Endodermal cell (in vitro differentiated cells): ENCODE measurements at places on chromosomes 2 and 18.

DNA sequence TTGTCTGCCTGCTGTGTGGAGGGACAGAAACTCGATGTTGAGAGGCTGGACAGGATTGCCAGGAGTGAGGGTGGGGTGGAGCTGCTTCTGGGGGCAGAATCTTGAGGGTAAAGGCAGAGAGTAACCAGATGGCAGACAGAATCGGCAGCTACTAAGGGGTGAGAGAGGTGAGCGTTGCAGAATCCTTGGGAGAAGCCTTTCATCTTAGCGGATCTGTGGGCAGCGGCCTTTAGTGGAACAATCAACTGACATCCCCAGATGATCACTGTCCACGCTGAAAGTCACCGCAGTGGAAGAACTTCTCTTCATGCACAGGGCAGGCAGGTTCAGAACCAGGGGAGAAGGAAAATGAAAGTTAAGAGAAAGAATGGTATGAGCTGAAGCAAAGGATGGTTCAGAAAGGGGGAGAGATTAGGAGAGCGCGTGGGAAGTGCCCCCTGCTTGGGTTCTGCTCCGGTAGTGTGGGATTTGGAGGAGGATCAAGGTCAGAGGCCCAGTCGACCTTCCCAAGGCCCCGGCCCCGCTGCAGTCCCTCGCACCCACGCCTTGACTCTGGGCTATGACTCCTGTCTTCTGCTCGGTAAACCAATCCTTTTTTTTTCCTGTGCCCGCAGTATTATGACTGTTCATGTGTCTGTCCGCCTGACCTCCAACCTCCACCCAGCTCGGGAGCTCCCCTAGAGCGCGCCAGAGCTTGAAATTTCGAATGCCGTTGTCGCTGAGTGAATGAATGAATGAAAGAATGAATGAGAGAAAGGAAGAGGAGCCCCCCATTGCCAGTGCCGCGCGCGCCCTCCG is 584 bp downstream of the BOLA3 start:
- DNase-seq: no peak

GRCh38 chr2:126826491-126826890 is 72.2 kb upstream of the TEX51 start:
- no peak for DNase-seq

GRCh38 chr2:126634273-126634861 is 21.6 kb upstream of the GYPC start:
- DNase-seq: peak; percentile 76

DNA sequence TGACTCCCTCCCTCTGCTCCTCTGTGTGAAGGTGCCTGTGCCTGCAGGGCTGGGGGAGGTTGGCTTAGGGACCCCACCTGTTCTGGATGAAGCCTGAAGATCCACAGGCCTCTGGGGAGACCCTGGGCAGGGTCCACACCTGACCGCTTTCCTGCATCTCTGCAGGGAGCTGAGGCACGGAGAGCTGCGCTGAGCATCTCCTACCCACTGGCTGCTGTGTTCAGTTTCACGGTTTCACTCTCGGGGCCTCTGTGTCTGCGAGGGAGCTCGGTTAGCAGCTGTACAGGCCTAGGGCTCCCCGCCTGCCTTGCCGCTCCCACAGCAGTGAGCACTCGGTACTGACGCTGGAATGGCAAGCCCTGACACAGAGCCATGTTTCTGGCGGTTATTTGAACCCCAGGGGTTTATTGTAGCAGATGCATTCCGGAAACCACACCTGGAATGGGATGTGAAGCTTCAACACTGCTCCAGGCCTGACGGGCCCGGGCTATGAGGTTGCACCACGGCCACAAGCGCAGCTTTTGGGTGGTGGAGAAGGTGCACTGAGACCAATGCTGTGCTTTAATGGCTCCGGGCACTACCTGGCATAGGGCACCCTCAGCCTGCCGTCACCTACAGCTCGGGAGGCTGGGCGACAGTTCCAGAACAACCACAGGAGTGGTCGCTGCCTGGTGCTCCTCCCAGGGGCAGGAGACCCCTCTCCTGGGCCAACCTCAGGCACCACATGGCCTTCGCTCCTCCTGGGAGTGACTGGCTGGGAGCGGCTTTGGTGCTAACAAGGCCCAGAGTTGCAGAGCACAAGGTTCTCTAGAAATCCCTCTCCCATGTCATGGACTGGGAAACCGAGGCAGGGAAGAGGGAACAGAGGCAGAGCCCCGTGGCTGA is 257.9 kb downstream of the NDUFA10 start:
- DNase-seq: no peak

DNA sequence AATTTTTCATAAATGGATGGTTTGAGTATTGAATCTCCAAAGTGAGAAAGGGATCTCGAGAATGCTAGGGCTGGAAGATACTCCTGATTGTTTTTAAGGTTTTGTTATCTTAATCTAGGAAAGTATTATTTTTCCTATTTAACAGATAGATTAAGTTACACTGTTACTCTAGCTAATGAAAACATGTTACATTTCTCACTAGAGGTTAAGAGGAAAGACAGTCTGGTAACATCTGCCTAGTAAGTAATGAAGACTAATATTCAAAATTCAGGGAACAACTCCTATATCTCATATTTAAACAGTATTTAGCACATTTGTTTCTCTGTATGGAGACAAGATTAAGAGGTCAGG is 2.0 kb downstream of the GALNT3 start:
- no peak for DNase-seq

- DNase-seq: no peak
Observed at GRCh38 chr2:205409411-205409810, 272.9 kb upstream of the NRP2 start.

- peak; percentile 41 for DNase-seq
Observed at GRCh38 chr2:128308284-128308731, 10.4 kb downstream of the HS6ST1 start.

GRCh38 chr2:84116143-84116542 is 342.9 kb downstream of the SUCLG1 start:
- DNase-seq: no peak

DNA sequence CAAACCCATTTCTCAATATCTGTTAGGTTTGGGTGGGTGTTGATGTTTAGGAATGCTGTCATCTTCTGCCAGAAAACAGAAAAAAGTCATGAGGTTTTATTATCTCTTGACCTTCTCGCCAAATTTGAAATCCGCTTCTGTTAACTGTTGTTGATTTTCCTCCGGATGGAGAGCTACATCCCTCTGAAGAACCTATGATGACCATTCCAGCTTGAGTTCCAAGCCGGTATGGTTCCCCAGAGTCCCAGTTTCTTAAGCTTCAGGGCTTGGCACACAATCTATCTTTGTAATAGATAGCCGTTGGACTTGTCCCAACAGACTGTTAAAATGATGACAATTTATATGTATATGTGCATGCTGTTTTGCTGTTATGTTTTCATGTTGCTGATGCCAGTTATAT is 1201.0 kb downstream of the LRP1B start:
- no peak for DNase-seq

GRCh38 chr2:223654384-223654915 is 52.3 kb upstream of the SCG2 start:
- DNase-seq: no peak
